ENCODE measurements at places on chromosomes 3 and 15. TPM values are rescaled to one million over a fixed set of nuclear protein-coding genes. Genes with fewer than 3 reads are reported as not detected.

DPPA2 gene
- total RNA-seq, result not detected

TMC3 gene
- total RNA-seq, result 0.05 TPM

- DNase-seq, result no peak
These were observed 485.5 kb downstream of the FHIT start for GRCh38 chr3:60765776-60766175.

GRCh38 chr15:52492132-52492531, 36.5 kb downstream of the MYO5A start:
- peak; percentile 73 for DNase-seq

PARP15 gene
- 0.17 TPM for total RNA-seq

DNA sequence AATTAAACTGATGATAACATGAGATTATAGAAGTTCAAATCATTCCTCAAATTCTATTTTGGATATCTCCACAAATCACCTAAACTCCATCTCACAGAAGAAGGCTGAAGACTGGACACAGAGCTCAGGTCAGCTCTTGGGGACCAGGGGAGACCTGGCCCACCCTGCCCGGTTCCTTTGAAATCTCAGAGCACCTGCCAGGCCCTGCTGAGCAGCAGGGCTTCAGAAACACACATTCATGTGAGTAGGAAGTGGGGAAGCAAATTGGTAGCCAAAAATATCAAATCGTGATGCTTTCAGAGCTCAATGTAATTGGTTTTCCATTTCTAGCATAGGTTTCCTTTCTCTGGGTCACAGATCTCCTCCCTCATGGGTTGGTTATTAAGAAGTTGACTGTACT, 76.2 kb downstream of the OCA2 start:
- DNase-seq, result no peak

- DNase-seq, result no peak
These were observed 118.5 kb downstream of the DPH6 start for GRCh38 chr15:35427496-35427895.

GABRB3 gene
- 0.28 TPM for total RNA-seq

DNA sequence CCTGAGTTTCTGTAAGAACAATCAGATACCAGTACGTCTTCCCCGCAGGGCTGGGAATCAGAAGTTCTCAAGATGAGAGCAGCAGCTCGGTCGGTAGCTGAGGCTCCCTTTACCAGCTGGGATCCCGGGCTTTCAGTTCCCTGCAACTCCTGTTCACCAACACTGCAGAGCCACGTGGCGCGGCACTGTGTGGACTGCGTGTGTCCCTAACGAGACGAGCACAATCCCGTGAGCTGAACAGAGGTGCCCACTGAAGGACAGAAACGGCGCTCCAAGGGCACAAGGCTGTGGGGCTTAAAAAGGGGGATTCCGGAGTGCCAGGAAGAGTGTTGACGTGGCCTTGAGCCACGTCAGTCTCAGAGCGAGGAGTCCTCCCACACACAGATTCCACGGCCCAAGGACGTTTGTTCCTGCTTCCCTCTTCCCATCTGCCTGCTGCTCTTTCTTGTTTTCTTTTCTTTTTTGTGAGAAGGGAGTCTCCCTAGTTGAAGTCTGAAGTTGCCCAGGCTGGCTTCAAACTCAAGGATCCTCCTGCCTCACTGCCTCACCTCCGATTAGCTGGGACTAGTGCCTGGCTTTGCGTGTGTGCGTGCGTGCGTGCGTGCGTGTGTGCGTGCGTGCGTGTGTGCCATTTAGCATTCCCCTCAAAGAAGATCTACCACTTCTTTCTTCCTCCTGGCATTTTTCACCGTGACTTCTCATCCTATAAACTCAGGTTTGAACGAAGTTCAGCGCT, 37.1 kb upstream of the RPL35A start:
- no peak for DNase-seq

DNA sequence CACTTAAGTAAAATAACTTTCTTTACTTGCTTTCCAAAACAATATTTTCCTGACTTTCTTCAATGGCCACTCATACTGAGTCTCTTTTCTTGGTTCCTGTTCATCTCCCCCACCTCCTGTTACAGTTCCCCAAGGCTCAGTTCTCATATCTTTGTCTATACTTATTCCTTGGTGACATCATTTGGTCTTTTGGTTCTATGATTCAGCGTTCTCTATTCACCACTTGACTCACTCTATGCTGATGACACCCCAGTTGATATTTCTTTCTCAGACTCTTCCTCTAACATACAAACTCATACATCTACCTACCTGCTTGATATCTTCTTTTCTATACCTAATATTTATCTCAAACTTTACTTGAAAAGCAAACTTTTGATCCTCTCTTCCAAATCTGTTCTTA, 85.0 kb upstream of the P3H2 start:
- peak; percentile 37 for DNase-seq

VEPH1 gene
- 8.2 TPM for total RNA-seq

DNA sequence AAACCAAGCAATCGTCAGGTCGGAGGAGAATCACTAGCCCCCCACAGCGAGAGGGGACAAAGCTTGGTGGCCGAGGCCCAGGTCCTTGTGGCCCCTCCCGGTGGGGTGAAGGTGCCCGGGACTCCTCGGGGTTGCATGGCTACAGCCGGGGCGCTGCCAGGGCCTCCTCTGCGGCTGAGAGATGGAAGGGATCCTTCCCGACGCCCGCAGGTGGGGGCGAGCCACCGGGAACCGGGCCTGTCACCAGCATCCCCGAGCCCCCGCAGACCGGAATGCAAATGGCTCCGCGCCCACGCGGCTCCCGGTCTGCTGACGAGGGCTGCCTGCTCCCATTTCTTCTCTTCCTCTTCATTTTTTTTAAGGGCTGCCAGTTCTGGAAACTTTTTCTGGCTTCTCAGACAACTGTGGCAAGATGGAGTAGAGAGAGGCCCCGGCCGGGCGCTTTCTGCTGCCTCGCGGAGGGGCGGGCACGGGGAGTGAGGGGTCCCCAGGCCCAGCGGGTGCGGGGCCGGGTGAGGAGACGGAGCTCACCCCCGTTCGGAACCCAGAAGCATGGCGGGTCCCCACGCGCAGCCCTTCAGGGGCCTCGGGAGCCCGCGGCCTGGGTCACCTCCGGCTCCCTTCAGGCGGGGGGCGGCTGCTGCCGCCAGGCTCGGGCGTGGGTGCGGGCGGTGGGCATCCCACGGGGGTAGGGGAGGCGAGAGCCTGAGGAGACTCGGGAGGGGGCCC, 27.5 kb downstream of the MELTF start:
- no peak for DNase-seq

GRCh38 chr3:63521657-63522056, 130.8 kb upstream of the SNTN start:
- DNase-seq, result no peak

GOLGA8T gene
- not detected for total RNA-seq

- DNase-seq, result no peak
These were observed 127.7 kb upstream of the SPATA16 start for GRCh38 chr3:173268781-173269180.

GJD2 gene
- total RNA-seq, result not detected

- DNase-seq, result peak; percentile 23
These were observed 954 bp upstream of the MAPKBP1 start for GRCh38 chr15:41773332-41773728.

DNA sequence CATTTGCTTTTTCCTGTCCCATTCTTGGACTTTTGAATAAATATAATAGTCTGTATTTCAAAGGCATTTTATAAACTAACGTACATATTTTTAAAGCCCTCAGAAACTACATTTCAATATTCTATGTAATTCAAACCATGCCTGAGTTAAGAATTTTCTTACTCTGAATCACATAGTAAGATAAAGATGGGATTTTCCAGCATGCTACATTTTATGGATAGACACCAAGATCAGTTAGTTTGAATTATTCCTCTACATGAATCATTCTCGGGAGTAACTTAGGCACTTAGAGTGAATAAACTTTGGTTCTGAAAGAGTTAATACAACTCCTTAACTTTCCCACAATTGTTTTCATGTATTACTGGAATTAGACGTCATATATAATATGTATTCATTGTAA, 713.3 kb upstream of the CBLB start:
- DNase-seq, result no peak

GRCh38 chr3:171248426-171249111, 211.6 kb downstream of the TNIK start:
- no peak for DNase-seq

NR1I2 gene
- under 0.01 TPM for total RNA-seq

- DNase-seq, result no peak
These were observed 427.7 kb downstream of the GABRG3 start for GRCh38 chr15:27398631-27399161.

- DNase-seq, result no peak
These were observed 29.5 kb downstream of the TKT start for GRCh38 chr3:53226142-53226840.

GRCh38 chr3:109155828-109156227, 19.3 kb downstream of the C3orf85 start:
- DNase-seq, result no peak

DNA sequence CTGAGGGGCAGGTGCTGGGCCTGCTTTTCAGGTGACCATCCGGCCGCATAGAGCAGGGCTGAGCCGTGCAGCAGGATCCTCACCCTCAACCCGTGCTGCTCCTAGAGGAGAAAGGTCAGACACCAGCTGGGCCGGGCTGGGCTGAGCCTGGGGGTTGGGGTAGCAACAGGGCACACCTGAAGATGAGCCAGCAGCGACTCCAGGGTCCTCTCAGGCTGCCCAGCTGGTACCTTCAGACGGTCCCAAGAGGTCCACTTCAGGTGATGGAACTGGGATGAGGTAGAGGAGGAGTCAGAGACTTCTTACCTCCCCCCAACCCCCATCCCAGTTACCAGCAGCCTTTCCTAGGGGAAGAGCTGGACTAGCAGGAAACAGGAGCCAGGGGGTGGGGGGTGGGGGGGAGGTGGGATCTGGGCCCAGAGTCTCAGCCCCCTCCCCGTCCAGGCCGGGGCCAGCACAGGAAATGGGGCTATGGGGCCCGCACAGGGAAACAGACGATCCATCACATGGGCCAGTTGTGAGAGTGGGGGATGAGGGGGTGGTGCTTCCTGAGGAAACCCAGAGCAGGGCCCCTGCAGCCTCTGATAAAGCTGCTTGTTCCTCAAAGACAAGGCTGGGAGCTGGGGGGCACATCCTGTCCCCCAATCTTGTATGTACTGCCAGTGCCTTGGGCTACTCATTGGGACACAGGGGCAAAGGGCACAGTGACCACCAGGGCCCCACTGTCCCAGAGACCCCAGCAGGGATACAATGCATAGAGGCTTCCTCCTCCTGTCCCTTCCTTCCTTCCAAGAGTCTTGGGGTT, 3.0 kb downstream of the INKA1 start:
- DNase-seq, result peak; percentile 95

- no peak for DNase-seq
These were observed 357.9 kb downstream of the LSAMP start for GRCh38 chr3:116087426-116087825.

SNUPN gene
- 23.6 TPM for total RNA-seq

DNA sequence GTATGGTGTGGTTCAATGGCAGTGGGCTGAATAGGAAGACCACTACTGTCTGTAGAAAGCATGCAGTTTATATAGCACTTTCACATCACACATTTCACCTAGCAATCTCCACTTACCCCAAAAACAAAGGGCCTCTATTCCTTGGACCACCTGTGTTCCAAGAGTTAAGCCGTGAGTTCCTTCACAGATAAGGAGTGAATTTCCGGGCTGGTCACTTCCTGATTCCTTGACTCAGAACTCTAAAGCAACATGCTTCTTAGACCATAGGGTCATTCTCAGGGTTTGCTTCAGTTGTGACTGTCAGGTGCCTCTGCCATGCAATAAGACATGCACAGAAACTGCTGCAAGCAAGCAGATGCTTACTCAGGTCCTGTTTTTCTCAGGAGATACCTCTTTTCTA, 588.5 kb upstream of the TGFBR2 start:
- peak; percentile 46 for DNase-seq

TTLL13 gene
- total RNA-seq, result 0.09 TPM

CLDN18 gene
- total RNA-seq, result not detected

DNA sequence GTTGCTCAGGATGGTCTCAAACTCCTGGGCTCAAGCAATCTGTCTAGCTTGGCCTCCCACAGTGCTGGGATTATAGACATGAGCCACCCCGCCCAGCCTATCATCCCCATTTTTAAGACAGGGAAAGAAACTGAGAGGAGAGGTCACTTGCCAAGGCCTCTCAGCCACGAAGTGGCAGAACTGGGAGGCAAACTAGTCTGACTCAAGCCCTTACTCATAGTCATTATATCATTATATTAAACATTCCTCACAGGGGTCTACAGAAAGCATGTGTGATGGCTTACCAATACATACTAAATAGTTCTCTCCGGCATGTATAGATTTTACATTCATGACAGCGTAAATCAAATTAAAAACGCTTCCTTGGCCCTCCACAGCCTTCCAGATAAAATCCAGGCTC, 62.0 kb upstream of the ZBTB38 start:
- DNase-seq, result no peak

GRCh38 chr3:25957026-25957425, 167.1 kb downstream of the OXSM start:
- DNase-seq, result no peak

DNA sequence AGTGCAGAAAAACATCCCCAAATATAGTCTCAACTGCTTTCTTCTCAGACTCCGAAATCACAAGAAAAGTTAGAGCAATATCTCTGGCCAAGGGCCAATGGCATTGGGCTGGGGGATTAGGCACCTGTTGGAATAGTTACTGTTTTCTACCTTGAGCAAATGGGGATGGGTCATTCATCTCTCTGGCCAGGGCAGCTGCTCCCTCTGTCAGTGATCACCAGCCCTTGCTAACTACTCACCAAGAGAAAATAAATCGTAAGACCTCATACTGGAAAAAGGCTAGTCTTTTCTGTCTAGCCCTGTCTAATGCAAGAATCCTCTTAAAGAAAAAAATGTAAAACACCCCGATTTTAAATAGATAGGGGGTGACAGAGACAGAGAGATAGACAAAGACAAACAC, 10.9 kb downstream of the CERS3 start:
- DNase-seq, result no peak

SPTBN5 gene
- total RNA-seq, result 3.2 TPM

CKMT1B gene
- total RNA-seq, result not detected

GOLGA8S gene
- total RNA-seq, result not detected

DNA sequence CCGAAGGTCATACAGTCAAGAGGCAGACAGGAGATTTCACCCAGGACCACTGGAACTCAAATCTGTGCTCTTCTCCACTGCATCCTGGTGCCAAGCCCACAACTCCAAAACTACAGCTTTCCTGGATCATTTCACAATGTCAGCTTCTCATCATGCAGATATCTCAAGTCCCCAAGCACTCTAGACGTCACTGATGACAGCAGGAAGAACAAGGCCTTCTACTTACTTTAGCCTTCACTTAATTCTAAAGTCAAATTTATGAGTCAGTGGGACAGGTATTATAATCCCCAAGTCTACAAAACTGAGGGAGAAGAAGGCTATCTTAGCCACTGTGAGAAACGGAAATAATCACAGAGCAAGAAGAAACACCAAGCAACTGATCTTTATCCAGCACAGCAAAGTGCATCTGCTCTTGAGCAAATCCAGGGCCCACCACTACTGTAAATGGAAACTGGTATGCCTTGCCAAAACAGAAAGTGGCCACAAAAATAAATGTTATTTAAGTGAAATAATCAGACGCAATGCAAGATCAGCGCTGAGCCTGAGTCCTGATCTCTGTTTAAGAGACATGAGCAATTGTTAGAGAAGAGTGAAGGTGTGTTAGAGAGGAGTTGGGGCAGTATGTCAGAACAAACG, 928 bp downstream of the RAD18 start:
- DNase-seq, result peak; percentile 5
